ENCODE measurements at places on chromosomes 7 and 10. TPM values are rescaled to one million over a fixed set of nuclear protein-coding genes. Genes with fewer than 3 reads are reported as not detected.

The DLD gene
- total RNA-seq: 103 TPM

The NUDT13 gene
- total RNA-seq: 1.3 TPM

The HOXA9 gene
- not detected for total RNA-seq

GRCh38 chr7:64884085-64884912, 18.8 kb upstream of the ZNF273 start:
- no peaks in the 10 kb centered on the region for H3K36me3 ChIP-seq
- no peaks in the 10 kb centered on the region for H3K4me1 ChIP-seq
- no peak overlapping the region for H3K27ac ChIP-seq

- H3K27me3 ChIP-seq: no peaks in the 10 kb centered on the region
- no peak for DNase-seq
- no peaks in the 10 kb centered on the region for H3K36me3 ChIP-seq
- H3K27ac ChIP-seq: no peak overlapping the region
Observed at GRCh38 chr7:144975882-144976281, 140.0 kb upstream of the TPK1 start.

GRCh38 chr7:133294234-133294633, 41.4 kb downstream of the EXOC4 start:
- no peak overlapping the region for H3K27ac ChIP-seq
- H3K4me1 ChIP-seq: no peaks in the 10 kb centered on the region
- no peaks in the 10 kb centered on the region for H3K27me3 ChIP-seq
- peaks cover 21% of the 10 kb centered on the region for H3K36me3 ChIP-seq
- no peak for DNase-seq

- no peaks in the 10 kb centered on the region for H3K36me3 ChIP-seq
- H3K4me3 ChIP-seq: no peak overlapping the region
Observed at GRCh38 chr7:91034459-91035368, 229.5 kb upstream of the FZD1 start.

GRCh38 chr7:25624833-25625232, 396.5 kb upstream of the NPVF start:
- no peaks in the 10 kb centered on the region for H3K36me3 ChIP-seq
- peaks cover 12% of the 10 kb centered on the region for H3K4me1 ChIP-seq
- no peak overlapping the region for H3K4me3 ChIP-seq
- no peak for DNase-seq
- no peak overlapping the region for H3K27ac ChIP-seq
- no peaks in the 10 kb centered on the region for H3K27me3 ChIP-seq
